Stimulated activated naive CD8-positive, alpha-beta T cell treated with anti-CD3 and anti-CD28 coated beads, Interleukin-15, amount 100 ng/mL, for 72 hours (primary cell): ENCODE measurements at places on chromosomes 3 and 15.

DNA sequence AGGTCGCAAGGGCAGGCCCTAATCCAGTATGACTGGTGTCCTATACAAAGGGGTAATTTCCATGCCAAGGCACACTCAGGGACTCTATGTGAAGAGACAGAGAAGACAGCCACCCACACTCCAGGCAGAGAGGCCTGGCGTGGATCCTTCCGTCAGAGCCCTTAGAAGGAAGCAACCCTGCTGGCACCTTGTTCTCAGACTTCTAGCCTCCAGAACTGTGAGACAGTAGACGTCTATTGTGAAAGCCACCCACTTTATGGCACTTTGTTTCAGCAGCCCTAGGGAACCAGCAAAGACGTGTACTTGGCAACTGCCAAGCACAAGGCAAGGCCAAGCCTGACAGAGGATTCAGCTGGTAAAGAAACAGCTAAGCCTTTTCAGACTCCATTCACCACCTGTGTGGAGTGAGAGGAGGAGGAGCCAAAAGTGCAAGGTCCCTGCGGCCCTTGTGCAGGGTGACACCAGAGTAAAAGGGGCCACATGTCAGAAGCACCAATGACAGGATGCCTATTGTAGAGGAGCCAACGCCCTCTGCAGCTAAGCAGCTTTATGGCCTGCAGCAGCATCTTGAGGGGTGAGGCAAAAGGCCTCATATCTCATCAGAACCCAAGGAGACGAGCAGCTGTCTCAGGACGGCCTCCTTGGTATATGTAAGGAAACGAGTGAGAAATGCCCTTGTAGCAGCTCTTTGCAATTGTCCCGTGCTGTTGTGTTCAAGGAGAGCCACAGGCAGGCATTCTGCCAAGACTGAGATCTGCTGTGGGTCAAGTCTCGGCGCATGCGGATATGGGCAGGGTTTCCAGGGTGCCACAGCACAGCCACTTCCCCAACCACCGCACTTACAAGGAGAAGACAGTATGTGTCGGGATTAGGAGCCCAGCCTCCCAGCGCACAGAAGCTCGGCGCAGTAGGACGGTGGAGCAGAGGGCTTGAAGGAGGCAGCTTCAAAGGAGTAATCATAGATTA lies 121.5 kb upstream of the LIPC start:
- no peak for DNase-seq

DNA sequence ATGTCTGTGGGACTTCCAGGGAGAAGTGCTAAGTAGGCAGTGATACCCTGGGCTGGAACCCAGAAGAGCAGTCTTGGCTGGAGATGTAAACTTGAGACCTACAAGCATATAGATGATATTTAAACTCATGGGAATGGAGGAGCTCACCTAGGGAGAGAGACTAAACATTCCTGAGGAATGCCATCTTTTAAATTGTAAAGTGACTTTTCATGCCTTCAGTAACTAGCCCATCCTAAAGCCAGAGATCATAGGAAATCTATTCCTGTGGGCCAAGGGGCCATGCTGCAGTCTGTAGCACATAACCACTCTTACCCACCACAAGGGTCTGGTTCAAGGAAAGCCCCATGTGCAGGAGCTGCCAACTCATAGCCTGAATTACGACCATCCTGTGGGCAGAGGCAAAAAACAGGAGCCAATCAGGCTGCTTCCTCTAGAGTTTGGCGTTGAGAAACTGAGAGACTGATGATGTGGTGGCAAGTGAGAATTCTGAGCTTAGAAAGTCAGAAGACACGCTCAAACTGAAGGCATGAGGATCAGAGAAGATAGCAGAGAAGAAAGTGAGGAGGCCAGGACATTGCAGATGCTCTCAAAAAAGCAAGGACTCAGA lies 37.5 kb downstream of the CTDSPL start:
- peak; percentile 79 for DNase-seq

GRCh38 chr3:37447732-37448131 lies 273.4 kb upstream of the LRRFIP2 start:
- DNase-seq = no peak

DNA sequence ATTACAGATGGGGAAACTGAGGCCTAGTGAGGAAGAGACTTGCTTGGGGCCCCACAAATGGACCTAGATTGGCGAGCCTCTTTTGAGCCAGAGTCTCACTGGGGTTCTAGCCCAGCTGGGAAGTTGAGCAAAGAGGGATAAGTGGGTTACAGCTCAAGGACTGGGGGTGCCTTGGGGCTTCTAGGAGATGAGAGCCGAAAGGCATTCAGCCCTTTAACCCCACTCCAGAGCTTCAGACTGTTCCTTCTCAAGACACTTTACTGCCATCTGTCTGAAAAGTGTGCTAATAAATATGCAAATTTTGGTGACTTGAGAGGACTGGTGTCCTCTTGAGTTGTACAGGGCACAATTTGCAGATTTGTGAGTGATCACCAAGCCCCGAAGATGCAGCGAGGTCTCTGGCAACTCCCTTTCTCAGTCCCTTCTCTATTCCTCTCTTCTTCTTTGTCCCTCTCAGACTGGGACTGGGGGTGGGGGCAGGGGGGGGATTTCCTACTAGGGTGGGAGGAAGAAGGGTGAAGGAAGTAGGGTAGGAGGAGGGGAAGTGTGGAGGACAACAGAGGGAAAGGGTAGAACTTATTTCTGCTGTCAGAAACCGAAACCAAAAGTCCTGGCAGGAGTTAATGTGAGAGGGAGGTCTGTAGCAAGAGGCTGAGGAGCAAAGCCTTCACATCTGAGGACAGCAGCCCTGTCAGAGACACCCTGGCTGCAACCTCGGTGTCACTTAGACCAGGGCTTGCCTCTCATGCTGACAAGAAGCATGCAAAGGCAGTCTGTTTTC lies 16.2 kb upstream of the ANKDD1A start:
- DNase-seq = peak; percentile 32

GRCh38 chr3:110754212-110754916 lies 317.3 kb upstream of the NECTIN3 start:
- no peak for DNase-seq

DNA sequence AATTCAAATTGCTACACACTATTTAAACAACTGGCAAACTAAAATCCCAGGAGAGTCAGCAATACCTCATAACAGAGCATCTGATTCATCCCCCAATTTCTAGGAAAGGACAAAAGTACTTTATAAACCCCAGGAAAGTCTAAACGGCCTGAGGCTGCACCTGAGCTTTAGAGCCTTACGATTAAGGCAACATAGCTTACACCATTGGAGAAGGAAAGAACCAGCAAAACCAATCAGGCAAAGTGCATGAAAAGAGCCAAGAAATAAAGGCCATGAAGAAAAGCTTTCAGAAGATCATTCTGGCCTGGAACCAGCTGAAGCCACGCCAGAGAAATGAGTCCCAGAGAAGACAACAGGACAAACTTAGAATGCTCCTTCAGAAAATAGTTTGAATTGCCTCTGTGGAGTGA lies 48.1 kb downstream of the PTPN9 start:
- DNase-seq = no peak

DNA sequence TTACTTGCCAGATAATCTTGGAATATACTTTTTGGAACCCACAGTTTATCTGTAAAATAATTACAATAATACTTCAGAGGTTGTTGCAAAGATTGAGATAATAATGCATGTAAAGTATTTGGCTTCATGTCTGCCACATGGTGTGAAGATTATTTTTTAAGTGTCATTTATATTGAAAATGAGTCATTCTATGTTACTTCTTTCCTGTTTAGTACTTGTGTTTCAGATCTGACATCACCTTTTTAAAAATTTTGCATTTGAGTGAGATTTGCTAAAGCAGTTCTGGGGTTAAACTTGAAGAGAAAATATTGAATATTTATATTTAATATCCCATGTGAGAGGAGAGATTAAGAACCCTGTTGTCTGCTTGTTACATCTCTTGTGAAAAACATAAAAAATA lies 31.2 kb downstream of the IQGAP1 start:
- DNase-seq = no peak

DNA sequence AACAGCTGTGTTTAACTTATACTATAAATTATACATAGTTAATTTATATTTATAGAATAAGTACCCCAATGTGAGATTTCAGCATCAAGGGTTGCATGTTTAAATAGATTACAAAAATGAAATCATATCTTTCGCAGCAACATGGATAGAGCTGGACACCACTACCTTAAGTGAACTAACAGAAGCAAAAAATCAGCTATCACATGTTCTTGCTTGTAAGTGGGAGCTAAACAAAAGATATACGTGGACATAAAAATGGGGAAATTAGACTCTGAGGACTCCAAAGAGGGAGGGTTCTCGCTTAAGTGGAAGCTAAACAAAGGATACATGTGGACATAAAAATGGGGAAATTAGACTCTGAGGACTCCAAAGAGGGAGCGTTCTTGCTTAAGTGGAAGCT lies 626.5 kb upstream of the DPPA4 start:
- no peak for DNase-seq

DNA sequence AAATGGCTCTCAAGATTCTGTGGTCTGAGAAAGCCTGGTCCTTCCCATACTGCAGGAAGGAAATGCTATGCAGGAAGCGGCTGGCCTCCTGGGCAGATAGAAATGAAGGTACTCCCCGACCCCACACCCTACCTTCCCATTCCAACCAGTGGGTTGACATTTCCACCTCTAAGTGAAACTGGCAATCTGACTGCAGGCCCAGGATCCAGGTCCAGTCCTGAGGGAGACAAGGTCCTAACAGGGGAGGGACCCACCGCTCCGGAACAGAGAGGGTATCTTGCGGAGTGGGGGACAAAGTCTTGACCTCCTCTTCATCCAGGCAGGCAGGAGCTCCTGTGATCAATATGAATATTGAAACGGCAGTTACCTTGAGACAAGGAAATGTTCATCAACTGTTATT lies 6.6 kb upstream of the LOXL1 start:
- DNase-seq = no peak

DNA sequence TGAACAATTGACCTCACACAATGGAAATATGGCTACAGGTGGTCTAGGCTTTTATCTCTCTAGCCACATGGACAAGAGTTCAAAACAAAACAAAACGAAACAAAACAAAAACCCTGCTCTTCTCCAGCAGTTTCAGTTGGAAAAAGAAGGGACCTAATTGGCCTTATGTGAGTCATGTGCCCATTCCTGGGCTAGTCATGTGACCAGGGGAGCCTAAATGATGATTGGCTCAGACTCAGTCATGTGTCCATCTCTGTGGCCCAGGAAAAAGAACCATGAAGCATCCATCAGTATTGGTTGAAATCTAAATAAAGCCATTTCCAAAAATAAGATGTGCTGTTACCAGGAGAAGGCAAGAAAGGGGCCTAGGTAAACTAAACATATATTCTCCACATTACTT lies 96.8 kb downstream of the ANXA2 start:
- DNase-seq = no peak

GRCh38 chr3:27749643-27750042 lies 27.5 kb upstream of the EOMES start:
- DNase-seq = no peak

DNA sequence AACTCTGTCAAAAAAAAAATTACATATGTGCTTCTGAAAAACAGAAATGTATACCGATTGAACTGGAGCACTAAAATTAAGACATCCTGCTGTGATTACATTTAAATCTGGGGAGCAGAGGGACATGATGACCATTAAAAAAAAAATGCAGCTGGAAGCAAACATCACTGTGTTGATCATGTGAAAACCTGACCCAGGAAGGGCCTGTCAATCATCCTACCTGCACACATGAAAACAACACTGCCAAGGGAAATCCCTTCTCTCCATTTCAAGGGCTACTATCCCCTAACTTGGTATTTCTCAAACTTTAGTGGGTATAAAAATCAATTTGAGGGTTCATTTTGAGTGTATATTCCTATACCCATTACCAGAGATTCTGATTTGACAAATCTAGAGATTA lies 719.9 kb upstream of the CBLB start:
- DNase-seq = no peak

- DNase-seq = no peak
Measured at GRCh38 chr3:152197451-152197850, 71.3 kb upstream of the MBNL1 start.

GRCh38 chr15:57559875-57560274 lies 31.8 kb upstream of the MYZAP start:
- peak; percentile 61 for DNase-seq
